ENCODE measurements at places on chromosomes 16 and 17. TPM values are rescaled to one million over a fixed set of nuclear protein-coding genes. Genes with fewer than 3 reads are reported as not detected.

The KCNAB3 gene
- total RNA-seq: 12.3 TPM

The PRAC1 gene
- not detected for total RNA-seq

The ALG1 gene
- 18.8 TPM for total RNA-seq

The C16orf96 gene
- total RNA-seq: 0.83 TPM

The CCL11 gene
- not detected for total RNA-seq

- no peak for DNase-seq
These were observed 2.5 kb downstream of the RNF166 start for GRCh38 chr16:88703486-88704309.

DNA sequence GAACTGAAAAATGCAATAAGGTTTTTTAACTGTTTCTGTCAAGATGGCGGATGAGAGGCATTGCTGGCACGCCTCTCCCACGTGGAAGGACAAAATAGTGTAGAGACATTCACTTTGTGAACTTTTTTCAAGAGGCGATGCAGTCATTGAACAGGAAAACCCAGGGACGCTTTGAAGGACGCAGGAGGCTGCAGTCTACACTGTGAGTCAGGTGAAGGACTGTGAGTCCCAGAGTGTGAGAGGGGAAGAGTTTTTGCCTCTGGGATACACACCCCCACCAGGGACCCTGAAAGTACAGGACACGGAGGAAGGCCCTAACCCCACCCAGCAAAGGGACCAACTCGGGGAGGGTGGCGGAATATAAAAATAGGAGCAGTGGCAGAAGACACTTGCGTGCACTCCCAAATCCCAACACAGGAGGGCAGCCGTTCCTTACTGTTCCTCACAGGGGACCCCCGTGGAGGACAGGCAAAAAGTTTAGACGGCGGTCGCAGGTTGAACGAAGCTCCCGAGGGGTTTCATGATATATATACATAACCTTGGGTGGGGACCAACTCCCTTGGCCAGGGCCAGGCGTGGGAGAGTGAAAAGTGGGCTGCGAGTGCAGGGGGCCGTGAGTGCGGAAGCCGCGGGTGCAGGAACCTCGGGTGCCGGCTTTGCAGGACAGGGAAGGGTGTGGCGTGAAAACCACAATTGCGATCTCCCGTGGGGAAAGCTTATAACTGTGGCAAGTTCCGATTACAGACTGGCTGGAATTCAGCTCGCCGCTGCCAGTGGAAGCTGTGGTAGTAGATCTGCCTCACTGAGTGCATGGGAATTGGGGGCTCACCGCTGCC lies 82.0 kb upstream of the ALOX12 start:
- DNase-seq: peak; percentile 80

DNA sequence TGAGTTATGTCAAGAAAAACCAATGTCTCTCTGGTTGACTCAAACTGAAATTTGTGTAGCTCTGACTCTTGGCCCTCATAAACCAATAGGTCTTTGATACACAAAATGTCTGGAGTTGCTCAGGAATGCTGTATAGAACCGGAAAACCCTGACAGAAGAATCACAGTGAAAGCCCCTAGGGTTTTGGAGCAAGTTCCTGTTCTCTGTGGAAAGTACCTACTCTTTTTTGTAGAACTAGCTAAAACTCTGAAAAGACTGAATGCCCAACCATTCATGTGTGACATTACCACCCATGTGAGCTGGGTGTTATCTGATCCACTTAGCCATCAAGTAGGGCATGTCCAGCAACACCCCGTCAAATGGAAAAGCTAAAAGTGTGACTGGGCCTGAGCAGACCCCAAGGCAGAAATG lies 28.8 kb downstream of the CCL4 start:
- no peak for DNase-seq

DNA sequence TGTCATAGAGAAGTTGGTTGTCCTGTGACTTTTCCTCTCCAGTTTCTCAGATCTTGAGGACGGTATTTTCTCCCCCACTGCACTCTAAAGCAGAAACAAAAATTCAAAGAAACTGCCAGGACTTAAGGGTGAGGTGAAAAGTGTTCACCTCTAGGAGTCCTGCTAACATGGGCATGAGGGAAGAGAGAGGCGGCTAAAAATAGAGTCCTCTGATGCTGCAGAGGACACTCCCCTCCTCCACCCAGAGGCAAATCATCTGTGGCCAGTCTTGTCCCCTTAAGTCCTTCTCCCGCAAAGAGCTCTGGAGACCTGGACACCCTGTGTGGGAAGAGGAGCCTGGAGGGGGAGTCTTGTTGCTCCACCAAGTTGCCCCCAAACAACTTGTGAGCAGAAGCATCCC lies 4.7 kb upstream of the DDX19A start:
- DNase-seq: no peak

DNA sequence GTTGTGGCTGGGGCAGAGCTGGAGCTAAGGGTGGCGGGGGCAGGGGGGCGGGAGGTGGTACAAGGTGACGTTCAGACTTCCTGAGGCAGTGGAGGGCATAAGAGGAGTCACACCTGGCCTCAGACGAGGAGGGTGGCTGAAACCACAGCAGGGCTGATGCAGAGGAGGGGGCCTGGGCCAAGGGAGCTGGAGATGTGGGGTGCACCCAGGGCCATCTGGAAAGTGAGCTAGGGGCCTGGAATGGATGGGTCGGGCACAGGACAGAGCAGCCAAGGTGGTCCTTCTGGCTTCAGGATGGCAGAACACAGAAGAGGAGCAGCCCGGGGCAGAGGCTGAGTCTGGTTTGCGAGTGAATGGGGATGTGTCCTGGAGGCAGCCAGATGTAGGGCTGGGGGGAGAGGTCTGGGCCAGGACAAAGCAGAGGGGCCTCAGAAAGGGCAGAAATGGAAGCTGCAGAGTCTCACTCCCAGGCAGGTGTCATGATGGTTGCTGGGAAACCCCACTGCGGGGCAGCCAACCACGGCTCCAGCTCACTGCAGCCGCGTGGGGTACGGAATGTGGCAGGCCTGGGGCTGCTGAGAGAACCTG lies 57.6 kb downstream of the PRMT7 start:
- no peak for DNase-seq

DNA sequence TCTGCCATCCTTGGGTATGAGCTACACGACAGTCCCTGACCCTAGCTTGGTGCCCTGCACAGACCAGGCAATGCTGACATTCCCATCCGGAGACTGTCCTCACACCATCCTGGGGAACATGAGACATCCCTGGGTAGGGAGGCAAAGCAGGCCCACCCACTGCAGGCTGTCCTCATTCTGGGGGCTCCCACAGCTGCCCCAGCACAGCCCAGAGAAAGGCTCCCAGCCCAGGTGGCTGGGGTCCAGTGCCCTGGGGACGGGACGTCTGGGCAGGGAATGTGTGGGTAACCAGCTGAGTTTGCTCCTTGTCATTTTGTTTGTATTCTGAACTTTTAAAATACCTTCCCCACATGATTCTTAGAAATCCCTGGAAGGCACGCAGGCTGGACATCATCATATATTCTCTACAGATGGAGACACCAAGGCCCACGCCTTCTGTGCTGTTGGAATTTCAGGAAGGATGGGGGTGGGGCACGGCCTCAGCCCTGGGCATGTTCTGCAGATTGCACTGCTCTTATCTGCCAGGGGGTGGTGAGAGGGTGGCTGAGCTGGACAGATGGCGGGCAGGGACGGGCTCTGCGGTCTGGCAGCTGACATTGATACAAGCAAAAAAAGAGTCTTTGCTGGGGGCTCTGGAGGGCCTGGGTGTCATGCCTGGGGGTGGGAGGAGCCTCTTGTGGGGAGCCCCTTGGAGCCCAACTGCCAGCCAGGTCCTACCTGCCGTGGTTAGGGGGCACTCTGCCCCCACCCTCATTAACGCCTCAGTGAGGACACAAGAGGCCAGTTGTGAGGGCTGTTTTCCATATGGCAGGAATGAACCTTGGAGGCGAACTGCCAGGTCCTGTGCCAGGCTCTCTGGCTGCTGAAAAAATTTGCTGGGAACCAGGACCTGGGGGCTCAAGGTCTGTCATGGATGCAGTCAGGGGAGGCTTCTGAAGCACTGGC lies 28.4 kb downstream of the LRRC75A start:
- DNase-seq: peak; percentile 74

DNA sequence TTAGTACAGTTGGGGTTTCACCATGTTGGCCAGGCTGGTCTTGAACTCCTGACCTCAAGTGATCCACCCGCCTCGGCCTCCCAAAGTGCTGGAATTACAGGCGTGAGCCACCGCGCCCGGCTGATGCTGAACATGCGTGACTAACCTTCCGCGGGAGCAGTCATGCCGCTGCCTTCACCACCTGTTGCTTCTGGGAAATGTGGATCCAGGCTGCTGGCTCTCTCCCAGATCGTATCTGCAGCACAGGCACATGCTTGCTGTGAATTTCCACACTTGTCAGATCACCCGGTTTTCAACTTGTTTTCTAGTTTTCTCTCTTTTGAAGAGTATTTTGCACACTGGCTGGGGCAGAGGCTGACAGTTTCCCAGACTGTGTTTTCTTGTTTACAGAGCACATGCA lies 97.9 kb downstream of the ADCY9 start:
- no peak for DNase-seq

DNA sequence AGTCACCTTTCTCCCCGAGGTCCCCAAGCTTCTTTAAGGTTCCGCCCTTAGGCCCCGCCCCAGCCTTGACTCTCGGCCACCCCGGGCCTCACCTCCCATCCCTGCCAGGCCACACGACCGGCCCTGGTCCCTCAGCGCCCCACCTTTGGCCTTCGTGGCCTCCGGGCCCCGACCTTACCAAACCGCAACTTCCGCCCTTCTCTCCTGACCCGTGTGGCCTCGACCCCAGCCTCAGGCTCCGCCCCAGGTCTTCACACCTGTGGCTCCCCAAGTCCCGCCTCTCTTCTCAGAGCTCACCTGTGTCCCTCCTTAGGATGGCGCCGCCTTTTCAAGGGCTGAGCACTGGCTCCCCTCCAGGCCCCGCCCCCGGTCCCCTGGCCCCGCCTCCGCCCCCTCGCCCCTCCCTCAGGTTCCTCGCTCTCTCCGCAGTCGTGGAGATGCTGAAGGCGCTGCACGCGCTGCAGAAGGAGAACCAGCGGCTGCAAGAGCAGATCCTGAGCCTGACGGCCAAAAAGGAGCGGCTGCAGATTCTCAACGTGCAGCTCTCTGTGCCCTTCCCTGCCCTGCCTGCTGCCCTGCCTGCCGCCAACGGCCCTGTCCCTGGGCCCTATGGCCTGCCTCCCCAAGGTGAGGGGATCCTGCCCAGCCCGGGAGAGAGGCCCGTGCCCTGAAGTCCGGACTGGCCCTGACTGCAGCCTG lies 10.0 kb upstream of the CISD3 start:
- DNase-seq: peak; percentile 58

- no peak for DNase-seq
These were observed 314.9 kb downstream of the PMP22 start for GRCh38 chr17:14950216-14950615.

DNA sequence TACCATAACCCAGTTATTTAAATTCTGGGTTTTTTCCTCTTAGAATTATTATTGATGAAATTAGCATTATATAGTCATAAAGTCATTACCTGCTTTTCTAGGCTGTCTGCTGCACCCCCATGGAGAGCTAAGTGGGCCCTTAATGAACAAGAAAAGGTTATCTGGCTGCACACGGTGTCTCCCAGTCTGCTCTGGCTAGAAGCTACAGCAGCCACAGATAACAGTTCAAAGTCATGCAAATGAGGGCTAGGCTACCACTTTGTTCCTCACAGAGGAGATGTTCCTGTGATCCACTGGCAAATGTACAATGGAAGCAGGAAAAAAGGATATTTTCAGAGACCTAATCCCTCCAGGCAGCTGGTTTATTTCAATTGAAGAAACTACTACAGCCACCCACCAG lies 112.1 kb downstream of the SNX11 start:
- no peak for DNase-seq

GRCh38 chr17:61648587-61648986 lies 57.6 kb upstream of the NACA2 start:
- DNase-seq: no peak

DNA sequence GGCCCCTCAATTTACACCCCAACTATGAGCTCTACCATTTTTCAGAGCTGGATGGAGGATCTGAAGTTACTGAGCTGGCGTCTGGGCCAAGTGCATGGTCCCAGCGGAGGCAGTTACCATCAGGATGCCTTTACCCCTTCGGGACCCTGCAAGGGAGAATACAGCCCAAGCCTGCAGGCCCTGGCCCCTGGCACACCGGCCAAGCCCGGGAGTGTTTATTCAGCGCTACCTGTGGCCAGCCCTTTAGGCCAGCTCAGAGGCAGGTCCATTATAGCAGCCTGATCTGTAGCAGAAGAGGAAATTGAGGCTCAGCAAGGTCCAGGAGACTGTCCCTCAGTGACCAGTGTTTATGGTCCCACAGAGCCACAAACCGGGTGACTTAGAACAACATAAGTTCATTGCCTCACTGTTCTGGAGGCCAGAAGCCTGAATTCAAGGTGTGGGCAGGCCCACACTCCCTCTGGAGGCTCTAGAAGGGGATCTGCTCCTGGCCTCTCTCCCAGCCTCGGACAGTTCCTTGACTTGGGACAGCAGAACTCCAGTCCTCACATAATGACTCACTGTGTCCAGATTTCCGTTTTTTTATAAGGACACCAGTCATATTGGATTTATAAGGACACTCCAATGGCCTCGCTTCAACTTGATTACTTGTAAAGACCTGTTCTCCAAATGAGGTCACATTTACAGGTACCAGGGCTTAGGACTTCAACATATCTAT lies 8.8 kb downstream of the SEC14L5 start:
- DNase-seq: no peak

DNA sequence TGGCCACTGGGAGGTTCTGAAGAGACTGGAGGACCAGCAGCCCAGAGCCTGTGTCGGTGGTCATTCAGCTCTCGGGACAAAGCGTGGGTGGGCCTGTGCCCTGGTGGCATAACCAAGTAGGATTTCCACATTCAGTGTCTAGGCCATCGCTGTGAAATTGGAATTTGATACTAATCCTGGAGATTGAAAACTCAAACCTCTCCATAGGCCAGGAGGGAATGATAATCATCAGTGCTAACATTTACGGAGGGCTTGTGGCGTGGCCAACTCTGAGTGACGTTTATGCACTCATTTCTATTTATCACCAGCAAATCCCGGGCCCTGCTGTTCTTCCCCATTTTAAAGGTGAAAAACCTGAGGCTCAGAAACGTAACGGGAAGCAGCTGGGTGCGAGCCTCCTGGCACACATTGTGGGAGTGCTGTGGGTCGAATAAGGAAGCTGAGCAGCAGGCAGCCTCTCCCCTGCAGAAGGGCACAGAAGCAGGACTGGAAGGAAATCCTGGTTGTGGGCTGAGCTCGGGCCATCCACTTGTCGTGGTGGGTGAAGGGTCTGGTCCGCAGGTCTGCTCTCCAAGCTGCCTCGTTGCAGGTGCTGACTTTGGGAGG lies 33.1 kb downstream of the RAI1 start:
- DNase-seq: no peak

DNA sequence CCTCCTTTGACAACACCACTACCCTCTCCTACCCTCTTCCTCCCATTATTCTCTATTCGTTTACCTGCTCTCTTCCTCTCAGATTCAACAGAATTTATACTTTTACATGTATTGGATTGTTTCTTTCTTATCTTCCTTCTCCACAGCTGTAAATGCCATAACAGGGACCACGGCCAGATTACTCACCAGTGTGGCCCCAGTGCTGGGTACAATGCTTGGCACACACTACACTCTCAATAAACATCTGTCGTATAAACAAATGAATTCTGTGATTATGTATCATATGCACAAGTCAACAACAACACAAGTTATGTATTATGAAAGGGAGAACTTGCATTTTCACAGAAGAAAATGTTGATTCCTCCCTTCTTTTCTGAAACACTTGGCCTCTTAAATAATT lies 20.0 kb downstream of the AARSD1 start:
- DNase-seq: no peak
